ENCODE measurements at places on chromosomes 3 and 15.
A peak's percentile ranks its signal among the peaks of the same experiment; 100 is the strongest.

GRCh38 chr3:79604681-79605080, 163.1 kb downstream of the ROBO1 start:
- DNase-seq = no peak

DNA sequence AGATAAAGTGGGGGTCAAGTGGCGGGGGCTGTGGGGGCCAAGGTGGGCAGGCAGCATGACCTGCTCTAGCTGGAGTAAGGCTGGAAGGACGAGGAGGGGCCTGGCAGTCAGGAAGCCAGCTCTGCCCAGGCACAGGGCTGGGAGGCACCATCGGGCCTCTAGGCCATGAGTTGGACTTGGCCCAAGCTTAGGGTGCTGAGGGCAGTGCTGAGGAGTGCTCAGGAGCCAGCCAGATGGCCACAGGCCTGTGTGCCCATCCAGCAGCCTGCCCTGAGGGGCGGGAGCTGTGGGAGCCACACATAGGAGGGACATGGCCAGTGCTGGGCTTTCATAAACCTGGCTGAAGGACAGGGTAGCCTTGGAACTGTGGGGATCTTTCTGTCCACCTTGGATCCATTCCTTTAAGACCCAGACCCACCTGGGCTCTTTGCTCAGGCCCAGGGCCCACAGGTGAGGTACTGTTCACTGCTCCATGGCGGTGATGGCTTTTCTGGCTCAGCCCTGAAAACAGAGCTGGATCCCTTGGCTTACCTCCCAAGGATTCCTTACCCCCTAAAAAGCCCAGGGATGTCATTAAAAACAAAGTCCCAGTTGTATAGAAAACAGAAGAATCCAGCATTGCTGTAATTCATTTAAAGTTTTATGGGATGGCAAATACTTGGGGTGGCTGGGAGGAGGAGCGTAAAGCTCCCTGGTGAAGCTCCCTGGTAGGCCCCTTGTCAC, 137.0 kb downstream of the DNAJB8 start:
- no peak for DNase-seq

DNA sequence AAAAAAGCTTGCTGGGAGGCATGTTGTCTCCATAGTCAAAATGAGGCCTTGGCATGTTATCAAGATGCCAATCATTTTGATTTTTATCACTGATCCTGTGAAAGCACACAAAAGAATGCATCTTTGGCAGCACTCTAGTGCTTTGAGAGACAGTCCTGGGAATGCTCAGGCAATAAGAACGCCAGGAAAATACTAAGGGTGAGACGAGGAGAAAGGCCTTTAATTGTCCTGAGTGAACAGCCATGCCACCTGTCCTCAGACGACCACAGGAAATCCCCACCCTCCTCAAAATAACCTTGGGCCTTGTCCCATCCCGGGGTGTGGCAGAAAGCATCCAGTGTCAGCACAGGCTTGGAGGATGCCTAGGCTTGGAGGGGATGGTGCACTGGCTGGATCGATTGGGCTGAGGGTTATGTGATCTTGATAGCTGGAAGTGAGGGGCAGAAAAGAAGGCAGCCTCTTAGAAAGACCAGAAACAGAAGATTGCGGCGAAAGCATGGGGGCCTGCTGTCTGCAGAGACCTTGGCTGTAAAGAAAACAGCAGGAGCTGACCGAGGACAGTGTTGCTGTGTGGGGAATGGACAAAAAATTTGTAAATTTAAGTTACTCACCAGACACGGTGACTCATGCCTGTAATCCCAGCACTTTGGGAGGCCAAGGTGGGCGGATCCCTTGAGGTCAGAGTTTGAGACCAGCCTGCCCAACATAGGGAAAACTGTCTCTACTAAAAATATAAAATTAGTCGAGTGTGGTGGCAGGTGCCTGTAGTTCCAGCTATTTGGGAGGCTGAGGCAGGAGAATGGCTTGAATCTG, 7.3 kb downstream of the TMEM158 start:
- no peak for DNase-seq

DNA sequence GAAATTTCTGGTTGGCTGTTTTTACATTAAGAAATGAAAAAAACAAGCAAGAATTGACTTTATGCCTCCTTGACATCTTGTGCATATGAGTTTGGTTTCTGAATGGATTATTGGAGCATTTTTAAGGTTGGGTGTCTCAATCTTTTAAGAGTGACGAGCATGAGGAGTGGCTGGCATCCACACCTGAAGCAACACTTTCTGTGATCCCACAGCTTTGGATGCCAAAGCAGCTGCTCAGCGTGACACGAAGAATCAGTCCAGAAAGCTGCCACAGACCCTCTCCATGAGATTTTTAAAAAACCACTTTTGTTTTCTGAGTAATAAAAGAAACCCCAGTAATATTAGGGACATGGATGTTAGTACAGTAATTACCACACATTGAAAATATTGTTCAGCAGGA, 154.5 kb downstream of the KLF13 start:
- no peak for DNase-seq

GRCh38 chr3:127212711-127213110, 19.8 kb downstream of the PRR23E start:
- no peak for DNase-seq

DNA sequence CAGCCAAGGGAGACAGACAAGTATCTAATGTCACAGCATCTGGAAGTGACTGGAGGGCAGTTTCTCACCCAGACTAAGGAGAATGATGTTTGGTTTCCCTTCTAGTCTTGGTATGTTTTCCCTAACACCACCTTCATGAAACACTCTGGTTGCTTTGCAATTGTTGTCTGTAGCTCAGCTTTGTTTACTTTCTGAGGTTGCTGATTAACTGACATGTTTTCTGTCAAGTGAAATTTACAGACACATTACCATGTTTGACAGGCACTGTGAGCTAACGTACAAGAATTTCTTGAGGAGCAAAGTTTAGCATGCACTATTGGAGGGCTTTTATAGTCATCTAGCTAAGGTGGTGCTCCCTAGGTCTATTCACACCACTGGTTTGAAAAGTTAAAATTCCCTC, 131.6 kb upstream of the NECTIN3 start:
- no peak for DNase-seq

- DNase-seq = peak; percentile 62
Observed at GRCh38 chr15:48644467-48644826, 1.1 kb downstream of the FBN1 start.

DNA sequence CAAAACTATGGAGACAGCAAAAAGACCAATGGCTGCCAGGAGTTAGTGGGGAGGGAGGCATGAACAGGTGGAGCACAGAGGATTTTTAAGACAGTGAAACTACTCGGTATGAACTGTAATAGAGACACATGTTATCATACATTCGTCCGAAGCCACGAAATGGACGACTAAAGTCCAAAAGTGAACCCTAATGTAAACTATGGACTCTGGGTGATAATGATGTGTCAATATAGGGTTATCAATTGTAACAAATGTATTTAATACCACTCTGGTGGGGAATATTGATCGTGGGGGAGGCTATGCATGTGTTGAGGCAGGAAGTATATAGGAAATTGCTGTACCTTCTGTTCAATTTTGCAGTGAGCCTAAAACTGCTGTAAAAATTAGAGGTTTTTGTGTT, 107.0 kb downstream of the CPN2 start:
- no peak for DNase-seq

DNA sequence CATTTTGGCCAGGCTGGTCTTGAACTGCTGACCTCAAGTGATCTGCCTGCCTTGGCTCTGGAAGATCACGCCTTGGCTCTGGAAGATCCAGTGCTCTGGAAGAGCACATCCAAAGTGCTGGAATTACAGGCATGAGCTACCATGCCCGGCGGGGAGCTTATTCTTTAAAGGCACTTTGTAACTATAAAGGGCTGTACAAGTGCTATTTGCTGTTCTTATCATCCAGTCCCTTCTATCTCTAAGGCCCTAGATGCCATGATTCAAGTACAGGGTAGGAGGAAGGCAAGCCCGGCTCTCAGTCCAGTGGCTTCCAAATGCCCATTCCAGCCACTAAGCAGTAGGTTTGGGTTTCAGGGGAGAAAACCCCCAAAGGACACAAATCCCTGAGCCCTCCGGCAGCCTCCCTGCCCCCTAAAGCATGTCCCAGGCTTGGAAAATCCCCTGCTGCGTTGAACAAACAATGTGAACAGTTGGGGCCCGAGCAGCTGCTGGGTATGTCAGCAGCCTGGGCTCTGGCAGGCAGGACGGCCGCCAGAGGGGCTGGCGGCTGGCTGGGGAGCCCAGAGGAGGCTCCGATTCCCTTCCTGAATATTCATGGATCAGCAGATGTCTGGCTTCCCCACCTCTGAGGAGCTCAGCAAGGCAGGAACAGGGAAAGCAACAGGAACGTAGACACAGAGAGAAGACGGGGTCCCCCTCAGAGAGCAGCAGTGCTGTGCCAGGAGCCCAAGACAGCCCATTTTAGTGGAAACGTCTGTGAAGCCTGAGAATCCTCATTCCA, 7.7 kb downstream of the IGDCC4 start:
- peak; percentile 90 for DNase-seq

GRCh38 chr15:77415450-77416147, 4.3 kb downstream of the PEAK1 start:
- DNase-seq = no peak

GRCh38 chr15:59322056-59322759, 50.5 kb downstream of the MYO1E start:
- DNase-seq = no peak

- no peak for DNase-seq
Observed at GRCh38 chr3:164267053-164267452, 811.2 kb downstream of the SI start.

DNA sequence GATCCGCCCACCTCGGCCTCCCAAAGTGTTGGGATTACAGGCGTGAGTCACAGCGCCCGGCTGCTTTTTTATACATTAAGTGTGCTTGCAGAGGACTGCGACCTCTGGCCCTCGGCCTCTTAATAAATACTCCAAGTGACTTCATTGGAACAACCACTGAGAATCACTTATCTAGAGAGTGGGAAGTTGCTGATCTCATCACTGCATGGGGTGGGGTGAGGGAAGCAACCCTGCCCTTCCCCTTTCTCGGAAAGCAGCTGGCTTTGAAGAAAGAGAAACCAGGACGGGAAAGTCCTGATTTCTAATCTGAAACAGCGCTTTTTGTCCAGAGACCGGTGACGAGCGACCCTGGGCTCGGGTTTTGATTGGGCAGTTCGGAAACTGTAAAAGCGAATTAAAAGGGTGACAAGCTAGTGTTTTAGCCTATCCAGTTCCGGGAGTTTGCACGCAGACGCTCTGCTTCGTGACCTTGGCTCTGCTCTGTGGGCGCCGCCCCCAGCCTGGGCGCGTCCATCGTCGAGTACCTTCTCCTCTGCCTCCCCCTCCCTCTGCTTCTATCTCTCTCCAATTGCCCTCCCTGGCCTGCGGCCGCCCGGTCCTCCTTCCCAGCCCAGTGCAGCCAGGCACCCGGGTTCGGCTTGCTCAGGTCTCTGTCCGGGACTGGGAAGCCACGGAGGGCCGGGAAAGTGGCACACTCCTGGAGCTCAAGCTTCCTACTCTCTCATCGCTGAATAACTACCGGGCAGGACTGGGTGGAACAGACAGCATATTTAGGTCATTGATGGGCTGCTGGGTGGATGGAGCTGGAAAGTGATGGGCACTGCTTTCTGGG, 7.5 kb upstream of the TRIM69 start:
- peak; percentile 89 for DNase-seq

GRCh38 chr3:195877136-195877715, 31.1 kb downstream of the TNK2 start:
- no peak for DNase-seq
